ENCODE measurements at places on chromosomes 3 and 15. TPM values are rescaled to one million over a fixed set of nuclear protein-coding genes. Genes with fewer than 3 reads are reported as not detected.

Gene PLA2G4D
- total RNA-seq, result not detected

Gene PLA2G4E
- not detected for total RNA-seq

Gene LRRC31
- not detected for total RNA-seq

Gene PKM
- total RNA-seq, result 1,022 TPM

Gene LRRC15
- 0.51 TPM for total RNA-seq

Gene NPAP1
- not detected for total RNA-seq

Gene SLC22A13
- total RNA-seq, result under 0.01 TPM

Gene LAMB2
- total RNA-seq, result 657 TPM

Gene CCDC39
- under 0.01 TPM for total RNA-seq

Gene AADAC
- total RNA-seq, result 0.13 TPM

Gene APOD
- 12.9 TPM for total RNA-seq

Gene RASL12
- total RNA-seq, result not detected

Gene CADPS
- total RNA-seq, result not detected

Gene DAZL
- not detected for total RNA-seq

Gene CD86
- total RNA-seq, result not detected

Gene OR5H1
- not detected for total RNA-seq

Gene IQCF5
- total RNA-seq, result not detected

Gene MEX3B
- 4.1 TPM for total RNA-seq

Gene DUOX2
- not detected for total RNA-seq

Gene FBXO40
- not detected for total RNA-seq

Gene GXYLT2
- 0.13 TPM for total RNA-seq

Gene GOLGA8G
- not detected for total RNA-seq

Gene EID1
- total RNA-seq, result 133 TPM

Gene ACP3
- total RNA-seq, result not detected

Gene RARRES1
- total RNA-seq, result 3.4 TPM

Gene GATM
- 0.26 TPM for total RNA-seq
